NCI-H1105 treated with DMSO at 0.1 percent for 48 hours (cell line): ENCODE measurements at places on chromosomes 7 and 10.
A peak's percentile ranks its signal among the peaks of the same experiment; 100 is the strongest.

DNA sequence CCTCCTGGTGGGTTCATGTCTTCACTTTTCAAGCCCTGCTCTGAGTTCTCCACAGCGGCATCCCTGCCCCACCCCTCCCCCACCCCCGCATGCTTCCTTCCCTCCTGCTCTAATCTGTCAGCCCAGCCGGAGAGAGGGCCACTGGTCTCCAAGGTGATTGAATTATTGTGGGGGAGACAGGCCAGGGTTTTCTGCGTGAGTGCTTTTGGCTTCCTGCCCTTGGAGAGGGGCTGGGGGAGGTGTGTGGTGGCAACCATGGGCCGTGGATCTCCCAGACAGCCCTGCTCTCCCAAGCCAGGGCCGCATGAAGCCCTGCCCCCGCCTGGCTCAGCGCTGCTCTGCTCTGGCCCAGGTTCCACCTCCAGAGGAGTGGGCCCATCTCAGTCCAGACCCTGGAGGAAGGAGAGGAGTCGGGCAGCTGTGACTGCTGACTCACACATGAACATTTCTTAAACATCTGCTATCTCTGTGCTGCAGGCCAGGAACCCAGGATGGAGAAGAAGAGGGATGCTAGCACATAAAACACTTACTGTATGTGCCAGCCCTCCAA, 109.9 kb downstream of the ZMIZ1 start:
- DNase-seq, result peak; percentile 56

DNA sequence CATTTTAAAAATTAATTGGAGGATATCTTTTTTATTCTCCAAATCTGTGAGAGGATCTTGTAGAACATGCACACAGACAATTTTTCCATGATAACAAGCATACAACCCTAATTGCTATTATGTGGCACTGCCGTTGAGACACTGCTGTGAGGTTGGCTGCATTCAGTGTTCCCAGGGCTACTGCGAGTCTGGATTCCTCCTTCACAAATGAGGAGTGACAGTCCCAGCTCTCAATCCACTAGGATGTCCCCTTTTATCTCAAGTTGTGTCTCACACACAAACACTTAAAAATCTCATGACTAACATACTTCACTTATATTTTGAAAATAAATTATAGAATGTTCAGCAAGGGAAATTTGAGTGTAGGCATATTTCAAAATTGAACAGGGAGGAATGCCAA, 14.1 kb downstream of the NEUROD6 start:
- no peak for DNase-seq

GRCh38 chr10:22779331-22780019, 65.1 kb upstream of the PIP4K2A start:
- DNase-seq, result no peak

DNA sequence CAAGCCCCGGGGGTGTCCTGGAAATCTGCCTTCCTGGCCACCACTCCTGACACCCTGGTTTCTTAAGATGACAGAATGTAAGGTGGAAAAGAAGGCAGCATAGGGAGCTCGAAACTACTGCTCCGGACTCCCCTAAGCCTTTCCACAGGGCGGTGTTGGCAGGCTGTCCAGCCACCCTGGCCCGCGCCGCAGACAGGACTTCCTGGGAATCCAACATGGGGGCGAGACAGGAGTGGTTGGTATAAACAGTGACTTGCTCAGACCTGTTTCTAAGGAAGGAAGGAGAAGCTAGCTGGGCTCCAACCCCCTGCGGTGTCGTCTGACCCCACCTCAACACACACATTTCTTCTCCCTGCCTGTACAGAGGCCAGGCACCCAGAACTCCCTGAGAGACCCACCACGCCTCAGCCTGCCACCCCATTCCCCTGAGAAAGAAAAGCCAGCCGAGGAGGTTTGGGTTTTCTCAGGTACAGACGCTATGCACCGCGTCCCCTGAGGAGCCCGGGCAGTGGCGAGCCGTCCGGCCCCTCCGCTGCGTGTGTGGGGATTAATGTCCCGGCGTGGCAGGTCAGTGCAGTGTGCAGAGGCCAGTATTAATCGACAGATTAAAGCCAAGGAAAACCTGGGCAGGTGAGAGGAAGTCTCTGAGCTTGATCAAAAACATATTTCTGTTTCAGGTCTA, 349.6 kb upstream of the MKI67 start:
- DNase-seq, result no peak

DNA sequence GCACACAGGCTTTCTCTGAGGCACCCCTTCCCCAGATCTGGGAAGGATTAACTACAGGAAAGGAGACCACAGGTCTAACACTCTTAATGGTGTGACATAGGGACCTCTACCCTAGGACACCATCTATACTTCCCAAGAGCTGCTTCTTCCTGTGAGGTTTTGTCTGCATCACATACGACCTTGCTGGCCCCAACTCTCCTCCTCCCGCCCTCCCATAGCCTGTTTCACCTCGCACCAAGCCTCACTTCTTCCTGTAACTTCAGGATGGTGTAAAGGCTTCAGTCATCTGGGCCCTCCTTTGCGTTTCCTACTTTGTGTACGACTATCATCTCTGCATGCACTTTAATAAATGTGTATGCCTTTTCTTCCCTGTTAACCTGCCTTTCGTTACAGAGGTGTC, 274.3 kb downstream of the KLF6 start:
- no peak for DNase-seq

DNA sequence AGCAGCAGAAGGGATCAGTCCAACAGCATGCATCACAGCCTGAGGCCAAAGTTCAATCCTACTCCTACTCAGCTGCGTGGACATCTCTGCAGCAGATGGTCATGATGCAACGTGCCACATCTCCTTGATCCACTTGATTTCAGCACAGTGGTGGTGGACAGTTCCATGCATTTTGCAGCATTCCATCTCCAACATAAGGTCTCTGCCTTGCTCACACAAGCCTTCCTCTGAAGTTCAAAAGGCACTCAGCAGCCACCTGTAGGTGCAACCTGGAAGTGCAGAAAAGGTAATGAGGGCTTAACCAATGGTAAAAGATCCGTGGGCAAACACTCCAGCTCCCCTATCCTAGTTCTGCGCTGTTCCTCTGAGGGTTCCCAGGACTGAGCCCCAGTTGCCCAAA, 57.5 kb upstream of the CHCHD3 start:
- DNase-seq, result no peak

GRCh38 chr10:17427666-17428350, 26.6 kb downstream of the ST8SIA6 start:
- DNase-seq, result no peak

- no peak for DNase-seq
Observed at GRCh38 chr10:60578217-60578616, 188.5 kb upstream of the ANK3 start.

- peak; percentile 6 for DNase-seq
Observed at GRCh38 chr7:52897713-52898112, 137.7 kb upstream of the POM121L12 start.

GRCh38 chr10:88221010-88221973, 357.9 kb downstream of the PTEN start:
- DNase-seq, result no peak

DNA sequence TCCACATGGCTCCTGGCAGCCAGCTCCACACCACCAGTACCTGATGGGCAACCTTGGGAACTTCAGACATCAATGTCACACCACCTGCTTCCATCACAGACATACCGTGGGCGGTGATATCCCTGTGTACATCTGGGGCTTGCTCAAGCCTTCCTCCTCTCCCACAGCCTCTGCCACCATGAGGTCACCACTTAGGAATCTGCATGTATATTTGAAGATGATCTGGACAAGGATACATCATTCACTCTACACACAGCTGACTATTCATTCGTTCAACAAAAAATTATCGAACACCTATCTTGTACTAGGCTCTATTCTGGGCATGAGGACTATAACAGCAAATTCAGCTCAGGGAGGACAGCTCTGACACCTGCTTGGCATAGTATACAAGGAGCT, 6.8 kb downstream of the DLG5 start:
- DNase-seq, result no peak

DNA sequence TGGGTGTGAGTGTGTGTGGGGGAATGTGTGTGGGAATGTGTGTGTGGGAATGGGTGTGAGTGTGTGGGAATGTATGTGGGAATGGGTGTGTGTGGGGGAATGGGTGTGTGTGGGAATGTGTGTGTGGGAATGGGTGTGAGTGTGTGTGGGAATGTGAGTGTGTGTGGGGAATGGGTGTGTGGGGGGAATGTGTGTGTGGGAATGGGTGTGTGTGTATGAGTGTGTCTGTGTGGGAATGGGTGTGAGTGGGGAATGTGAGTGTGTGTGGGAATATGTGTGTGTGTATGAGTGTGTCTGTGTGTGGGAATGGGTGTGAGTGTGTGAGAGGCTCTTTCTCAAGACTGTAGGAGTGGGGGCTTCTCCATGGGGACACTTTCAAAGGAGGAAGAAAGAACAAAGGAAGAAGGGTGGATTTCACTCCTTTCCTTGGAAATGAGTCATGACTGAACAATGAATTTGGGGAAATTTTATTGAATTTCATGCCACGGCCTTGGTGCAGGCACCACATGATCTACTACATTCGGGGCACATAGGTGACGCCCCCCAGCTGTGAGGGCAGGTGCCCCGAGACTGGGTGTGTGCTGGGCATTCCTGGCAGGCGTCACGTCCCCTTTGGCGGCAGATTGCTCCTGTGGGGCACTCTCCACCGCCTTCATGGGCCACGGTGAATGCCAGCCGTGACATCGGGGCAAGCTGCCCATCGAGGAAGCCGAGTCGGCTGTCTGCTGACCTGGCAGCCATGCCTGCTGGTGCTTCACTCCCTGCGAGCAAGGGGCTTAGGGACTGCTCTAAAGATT, 88.8 kb upstream of the INSIG1 start:
- no peak for DNase-seq

- DNase-seq, result no peak
Observed at GRCh38 chr10:98267894-98268693, at the start of gene LOXL4. LOXL4 (minus strand) TSS chr10:98268194; CDS start chr10:98263019, 5,175 bp downstream.
